Effector memory CD4-positive, alpha-beta T cell (primary cell): ENCODE measurements at places on chromosomes 13 and 19.

DNA sequence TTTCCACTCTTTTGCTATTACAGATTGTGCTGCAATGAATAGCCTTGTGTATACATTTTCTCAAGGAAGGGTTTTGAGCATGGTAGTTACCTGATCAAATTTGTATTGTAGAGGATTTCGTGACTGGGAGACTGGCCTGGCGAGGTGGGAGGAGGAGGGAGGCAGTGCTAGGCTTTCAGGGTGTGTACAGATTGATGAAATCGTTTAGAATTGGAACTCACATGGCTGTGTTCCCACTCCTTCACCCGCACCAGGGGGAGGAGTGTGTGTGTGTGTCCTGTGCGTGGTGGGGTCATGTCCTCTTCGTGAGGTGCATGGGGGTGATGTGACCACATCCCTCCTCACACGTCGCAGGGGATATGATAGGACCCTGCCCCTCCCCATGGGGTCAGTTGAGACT lies 8.3 kb downstream of the PGLYRP1 start:
- peaks cover 11% of the 10 kb centered on the region for H3K4me1 ChIP-seq
- H3K4me3 ChIP-seq, result no peak overlapping the region
- H3K27me3 ChIP-seq, result no peaks in the 10 kb centered on the region
- no peaks in the 10 kb centered on the region for H3K36me3 ChIP-seq

GRCh38 chr13:30466358-30466714 lies 600 bp upstream of the HMGB1 start:
- no peak overlapping the region for H3K27ac ChIP-seq
- H3K36me3 ChIP-seq, result peaks cover 16% of the 10 kb centered on the region
- H3K27me3 ChIP-seq, result no peaks in the 10 kb centered on the region
- H3K4me3 ChIP-seq, result no peak overlapping the region

DNA sequence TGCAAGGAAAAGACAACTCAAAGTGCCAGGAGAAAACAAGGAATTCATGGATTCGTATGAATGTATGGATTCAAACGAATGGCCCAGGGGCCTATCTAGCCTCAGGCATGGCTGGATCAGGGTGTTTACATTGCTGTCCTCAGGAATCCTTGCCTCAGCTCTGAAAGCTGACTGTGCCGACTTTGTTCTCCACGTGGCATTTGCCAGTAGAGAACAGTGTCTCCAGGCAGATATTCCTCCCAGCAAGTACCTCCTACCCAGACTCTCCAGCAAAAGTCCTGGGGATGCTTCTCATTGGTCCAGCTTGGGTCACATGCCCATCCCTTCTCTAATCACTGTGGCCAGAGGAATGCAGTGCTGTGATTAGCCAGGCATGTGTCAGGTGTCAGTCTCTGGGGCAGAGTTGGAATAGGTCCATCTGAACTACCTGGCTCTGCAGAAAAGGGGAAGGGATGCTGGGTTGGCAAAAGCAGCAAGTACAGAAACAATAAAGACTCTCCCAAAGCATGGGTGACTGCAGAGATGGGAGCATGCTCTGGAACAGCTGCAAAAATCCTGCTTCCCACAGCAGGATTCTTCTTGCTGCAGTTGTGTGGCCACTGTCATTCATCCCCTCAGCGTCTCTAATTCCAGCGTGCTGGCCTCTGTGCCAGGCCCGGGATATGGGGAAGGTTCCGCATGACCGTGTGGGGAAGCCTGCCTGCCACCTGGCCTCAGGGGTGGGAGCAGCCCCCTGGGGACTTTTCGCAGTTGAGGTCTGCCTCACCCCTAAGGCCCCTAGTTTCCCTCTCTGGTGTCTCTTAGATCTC lies 30.0 kb downstream of the CCNE1 start:
- no peaks in the 10 kb centered on the region for H3K36me3 ChIP-seq
- H3K27ac ChIP-seq, result no peak overlapping the region
- no peaks in the 10 kb centered on the region for H3K27me3 ChIP-seq
- H3K4me1 ChIP-seq, result peaks cover 26% of the 10 kb centered on the region
- H3K4me3 ChIP-seq, result no peak overlapping the region
- DNase-seq, result no peak

DNA sequence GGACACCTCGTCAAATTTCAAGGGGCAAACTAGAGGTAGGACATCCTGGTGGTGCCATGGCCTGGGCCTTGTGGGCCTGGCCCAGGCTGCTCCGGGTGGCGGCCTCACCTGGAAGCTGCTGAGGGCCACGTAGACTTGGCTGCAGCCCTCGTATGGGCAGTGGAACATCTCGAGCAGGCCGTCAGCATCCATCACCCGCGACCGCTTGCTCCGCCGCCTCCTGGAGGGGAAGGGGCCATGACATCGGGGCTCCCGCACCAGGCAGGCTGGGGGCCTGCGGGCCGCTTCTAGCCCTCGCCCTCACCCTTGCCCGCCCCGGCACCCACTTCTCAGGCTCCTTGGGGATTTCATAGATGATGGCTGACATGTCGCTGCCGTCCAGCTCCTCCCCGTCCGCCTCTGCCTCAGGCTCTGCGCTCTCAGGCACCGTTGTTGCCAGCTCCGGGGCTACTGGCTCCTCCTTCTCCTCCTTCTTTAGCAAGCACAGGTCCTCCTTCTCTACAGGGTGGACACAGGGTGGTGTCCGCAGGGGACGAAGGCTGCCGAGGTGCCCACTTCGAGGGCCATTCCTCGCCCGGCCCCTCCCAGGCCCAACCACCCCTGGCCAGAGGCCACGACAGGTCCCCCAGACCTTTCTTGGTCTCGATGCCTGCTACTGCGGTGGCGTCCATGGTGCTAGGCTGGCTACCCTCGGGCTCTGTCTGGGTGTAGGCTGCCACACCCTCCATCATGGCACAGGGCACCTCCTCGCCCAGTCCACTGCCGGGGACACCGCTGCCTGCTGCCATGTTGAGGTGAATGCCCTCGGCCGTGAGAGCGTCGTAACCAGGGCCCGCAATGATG lies 6.0 kb upstream of the ELAVL3 start:
- H3K27me3 ChIP-seq, result peaks cover 13% of the 10 kb centered on the region
- peaks cover 2% of the 10 kb centered on the region for H3K36me3 ChIP-seq
- H3K4me3 ChIP-seq, result no peak overlapping the region
- H3K4me1 ChIP-seq, result peaks cover 12% of the 10 kb centered on the region
- no peak overlapping the region for H3K27ac ChIP-seq
- DNase-seq, result no peak

- no peaks in the 10 kb centered on the region for H3K36me3 ChIP-seq
- no peak overlapping the region for H3K27ac ChIP-seq
- peak; percentile 39 for DNase-seq
- H3K4me1 ChIP-seq, result peaks cover 30% of the 10 kb centered on the region
Observed at GRCh38 chr19:2168619-2169424, 5.1 kb downstream of the DOT1L start.

- peak overlapping the region; percentile 45 for H3K4me3 ChIP-seq
- peaks cover 53% of the 10 kb centered on the region for H3K27me3 ChIP-seq
- peak overlapping the region; percentile 30 for H3K27ac ChIP-seq
- no peaks in the 10 kb centered on the region for H3K36me3 ChIP-seq
Observed at GRCh38 chr13:50130123-50130946, 115.1 kb downstream of the KCNRG start.

DNA sequence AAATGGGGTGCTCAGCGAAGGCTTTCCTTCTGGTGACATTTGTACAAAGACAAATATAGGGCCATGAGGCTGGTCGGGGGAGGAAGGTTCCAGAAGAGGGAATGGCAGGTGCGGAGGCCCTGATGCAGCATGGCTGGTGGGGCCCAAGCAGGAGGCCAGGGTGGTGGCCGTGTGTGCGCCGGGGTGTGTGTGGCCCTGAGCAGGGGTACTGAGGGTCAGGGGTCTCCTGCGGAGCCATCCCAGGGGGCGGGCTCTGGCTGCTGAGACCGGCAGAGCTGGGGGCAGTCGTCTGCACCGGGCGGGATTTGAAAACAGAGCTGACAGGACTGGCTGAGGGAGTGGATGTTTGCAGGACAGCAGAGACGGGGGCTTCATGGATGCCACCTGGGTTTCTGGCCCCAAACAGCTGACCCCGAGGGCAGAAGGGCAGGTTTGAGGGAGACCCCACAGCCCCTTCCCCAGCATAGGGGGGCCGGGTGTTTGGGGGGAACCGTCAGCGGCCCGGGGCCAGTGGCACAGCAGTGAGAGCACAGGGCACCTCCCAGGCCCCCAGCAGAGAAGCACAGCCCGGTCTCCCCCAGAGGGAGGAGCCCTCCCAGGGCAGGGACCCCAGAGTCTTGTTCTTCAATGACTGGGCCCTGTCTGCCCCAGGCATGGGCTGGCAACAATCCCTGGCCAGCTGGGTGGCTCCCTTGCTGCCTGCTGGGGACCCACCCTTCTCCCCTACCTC lies 11.4 kb downstream of the PIAS4 start:
- no peaks in the 10 kb centered on the region for H3K4me1 ChIP-seq
- no peak for DNase-seq
- H3K36me3 ChIP-seq, result peaks cover 16% of the 10 kb centered on the region
- no peak overlapping the region for H3K4me3 ChIP-seq
- no peak overlapping the region for H3K27ac ChIP-seq

GRCh38 chr19:55690109-55690768 lies 15.2 kb downstream of the EPN1 start:
- H3K27ac ChIP-seq, result no peak overlapping the region
- no peaks in the 10 kb centered on the region for H3K4me1 ChIP-seq
- peaks cover 82% of the 10 kb centered on the region for H3K36me3 ChIP-seq
- H3K4me3 ChIP-seq, result no peak overlapping the region
- no peaks in the 10 kb centered on the region for H3K27me3 ChIP-seq
